NCI-H2081 (cell line): ENCODE measurements at places on chromosomes 11 and 22.

- no peak for DNase-seq
Measured at GRCh38 chr11:69126286-69126685, 29.4 kb upstream of the SMIM38 start.

- DNase-seq = no peak
Measured at GRCh38 chr22:29780748-29781676, 13.8 kb downstream of the UQCR10 start.

DNA sequence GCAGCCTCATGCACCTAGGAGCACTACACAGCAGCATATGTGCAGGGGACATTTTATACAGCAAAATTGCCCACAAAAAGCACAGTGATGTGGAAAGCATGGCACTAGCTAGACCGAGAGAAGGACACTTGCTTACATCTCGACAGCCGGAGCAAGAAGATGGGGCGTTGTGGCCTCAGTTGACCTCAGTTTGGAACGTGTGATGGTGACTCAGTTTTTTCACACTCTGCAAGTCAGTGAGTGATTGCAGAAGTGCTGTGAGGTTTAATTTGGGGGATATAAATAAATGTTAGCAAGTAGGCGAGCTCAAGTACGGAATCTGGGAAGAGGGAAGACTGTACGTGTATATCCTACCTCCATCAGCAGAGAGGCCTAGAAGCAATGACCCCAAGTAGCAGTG lies 23.3 kb downstream of the LRP5 start:
- DNase-seq = no peak

DNA sequence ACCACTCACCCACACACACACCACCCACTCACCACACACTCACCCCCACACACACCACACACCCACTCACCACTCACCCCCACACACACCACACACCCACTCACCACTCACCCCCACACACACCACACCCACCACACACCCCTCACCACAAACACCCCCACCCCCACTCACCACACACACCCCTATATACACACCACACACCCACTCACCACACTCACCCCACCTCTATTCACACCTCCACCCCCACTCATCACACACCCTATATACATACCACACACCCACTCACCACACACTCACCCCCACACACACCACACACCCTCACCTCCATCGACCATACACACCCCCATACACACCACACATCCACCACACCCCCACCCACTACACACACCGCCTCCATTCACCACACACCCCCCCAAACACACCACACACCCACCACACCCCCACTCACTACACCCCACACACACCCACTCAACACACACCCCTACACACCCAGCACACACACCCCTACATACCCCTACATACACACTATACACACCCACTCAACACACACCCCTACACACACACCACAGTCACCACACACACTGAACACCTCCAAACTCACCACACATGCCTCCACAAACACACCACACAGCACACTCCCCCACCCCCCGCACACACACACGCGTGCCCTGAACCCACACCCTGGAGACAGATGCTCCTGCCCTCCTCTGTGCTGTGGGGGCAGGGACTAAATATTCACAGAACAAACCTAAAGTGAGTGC lies 19.0 kb upstream of the TTLL12 start:
- no peak for DNase-seq

DNA sequence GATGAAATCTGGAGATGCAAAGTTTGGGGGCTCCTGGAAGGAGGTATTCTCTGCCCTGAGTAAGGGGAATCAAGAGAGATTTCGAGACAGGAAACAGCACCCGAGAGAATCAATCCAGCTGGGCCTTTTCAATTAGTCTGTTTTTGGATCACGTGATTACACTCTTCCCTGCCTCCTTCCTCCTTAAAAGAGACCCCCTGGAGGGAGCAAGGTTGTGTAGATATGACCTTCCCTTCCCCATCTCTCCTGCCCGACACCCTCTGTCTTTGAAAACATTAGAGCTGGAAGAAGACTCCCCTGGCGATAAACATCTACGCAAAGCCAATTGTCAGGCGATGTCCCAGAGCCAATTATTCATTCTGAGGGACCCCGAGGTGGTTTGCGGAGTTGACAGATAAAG lies 407.9 kb downstream of the MIAT start:
- peak; percentile 36 for DNase-seq

- no peak for DNase-seq
Measured at GRCh38 chr11:43554148-43554473, 126.4 kb upstream of the HSD17B12 start.

DNA sequence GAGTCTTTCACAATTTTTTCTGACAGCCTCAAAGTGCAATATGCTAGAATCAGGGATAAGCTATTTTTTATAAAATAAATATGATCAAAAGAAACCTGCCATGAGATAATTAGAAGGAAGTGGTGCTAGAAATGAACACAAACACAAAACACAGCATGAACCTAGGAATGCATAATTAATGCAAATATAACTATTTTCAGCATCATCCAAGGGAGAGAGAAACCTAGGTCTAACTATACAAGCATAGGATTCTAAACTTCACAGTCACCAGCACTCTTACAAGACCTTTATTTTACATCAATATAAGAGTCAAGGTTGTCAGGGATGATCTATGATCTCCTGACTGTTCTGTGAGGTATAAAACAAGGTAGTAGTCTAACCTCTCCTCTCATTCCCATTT lies 29.2 kb downstream of the TTC28 start:
- DNase-seq = no peak

DNA sequence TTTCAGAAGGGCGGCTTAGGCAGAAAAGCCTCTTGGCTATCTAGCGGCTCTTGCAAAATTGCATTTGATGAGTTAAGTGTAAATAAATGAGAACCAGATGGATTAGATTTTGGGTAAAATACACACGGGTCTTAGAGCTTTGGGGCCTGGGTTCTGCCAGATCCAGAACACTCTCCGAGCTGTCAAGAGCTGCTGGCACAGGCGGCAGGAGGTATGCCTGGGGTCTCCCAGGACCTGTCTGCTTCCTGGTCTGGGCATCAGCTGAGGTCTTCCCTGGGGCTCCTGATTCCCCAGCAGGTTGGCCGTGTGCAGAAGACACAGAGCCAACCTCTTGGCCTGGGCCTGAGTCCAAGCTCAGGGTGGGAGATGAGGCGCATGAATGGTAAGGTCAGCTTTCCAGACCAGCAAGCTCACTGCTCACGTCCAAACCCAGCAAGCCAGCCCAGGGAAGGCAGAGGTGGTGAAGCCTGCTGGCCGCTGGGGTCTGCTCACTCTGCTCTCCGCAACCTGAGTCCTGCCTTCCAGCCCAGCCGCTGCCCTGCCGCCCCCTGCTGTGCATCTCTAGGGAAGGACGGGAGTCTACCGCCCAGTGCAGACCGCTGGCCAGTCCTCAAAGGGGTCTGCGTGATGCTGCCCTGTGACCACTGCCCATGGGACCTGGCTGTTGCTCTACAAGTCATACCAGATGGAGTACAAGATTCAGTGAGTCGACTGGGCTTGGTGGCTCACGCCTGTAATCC lies 44.9 kb downstream of the SCUBE1 start:
- DNase-seq = no peak
